ENCODE measurements at places on chromosomes 12 and 14.

- H3K27me3 ChIP-seq = no peaks in the 10 kb centered on the region
- DNase-seq = no peak
- no peak overlapping the region for H3K4me3 ChIP-seq
- H3K27ac ChIP-seq = no peak overlapping the region
These were observed 42.6 kb downstream of the PLXNC1 start for GRCh38 chr12:94191023-94191422.

DNA sequence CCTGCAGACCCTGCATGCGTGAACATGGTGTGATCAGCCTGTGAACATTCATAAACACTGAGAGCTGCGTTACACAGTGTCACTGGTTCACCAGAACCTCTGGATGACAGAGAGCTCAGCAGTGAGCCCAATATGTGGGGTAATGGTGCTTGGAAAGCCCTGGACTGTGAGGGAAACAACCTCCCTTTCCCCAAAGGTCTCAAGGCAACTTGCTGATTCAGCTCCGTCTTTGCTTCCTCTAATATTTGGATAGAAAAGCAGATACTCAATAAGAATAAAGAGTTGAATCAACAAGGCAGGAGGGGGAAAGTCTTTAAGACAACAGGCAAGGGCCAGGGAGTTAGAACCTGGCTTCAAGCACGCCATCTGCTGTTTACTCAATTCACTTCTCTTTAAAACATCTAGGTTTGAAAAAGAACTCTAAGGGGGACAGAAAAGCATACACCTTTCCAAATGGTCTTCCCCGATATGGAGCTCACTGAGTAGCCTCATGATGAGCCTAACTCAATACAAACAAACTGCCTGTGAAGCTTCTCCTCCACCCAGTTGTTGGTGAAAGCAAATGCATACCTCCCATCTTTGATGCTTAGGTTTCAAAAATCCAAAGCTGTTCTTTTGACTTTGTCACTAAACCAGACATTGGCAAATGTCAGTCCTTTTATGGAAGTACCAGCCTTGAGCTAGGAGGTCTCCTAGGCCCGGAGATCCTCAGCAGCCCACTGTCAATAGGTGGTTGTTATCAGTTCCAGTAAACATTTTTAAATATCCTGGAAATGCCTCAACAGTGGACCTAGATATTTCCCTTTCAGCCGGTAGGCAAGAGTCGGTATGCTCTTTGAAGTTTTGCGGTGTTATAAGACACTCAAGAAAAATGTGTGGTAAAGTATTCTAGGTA lies 76.1 kb downstream of the SAMD4A start:
- H3K36me3 ChIP-seq = no peaks in the 10 kb centered on the region
- no peak overlapping the region for H3K4me3 ChIP-seq
- no peaks in the 10 kb centered on the region for H3K4me1 ChIP-seq
- no peaks in the 10 kb centered on the region for H3K27me3 ChIP-seq

DNA sequence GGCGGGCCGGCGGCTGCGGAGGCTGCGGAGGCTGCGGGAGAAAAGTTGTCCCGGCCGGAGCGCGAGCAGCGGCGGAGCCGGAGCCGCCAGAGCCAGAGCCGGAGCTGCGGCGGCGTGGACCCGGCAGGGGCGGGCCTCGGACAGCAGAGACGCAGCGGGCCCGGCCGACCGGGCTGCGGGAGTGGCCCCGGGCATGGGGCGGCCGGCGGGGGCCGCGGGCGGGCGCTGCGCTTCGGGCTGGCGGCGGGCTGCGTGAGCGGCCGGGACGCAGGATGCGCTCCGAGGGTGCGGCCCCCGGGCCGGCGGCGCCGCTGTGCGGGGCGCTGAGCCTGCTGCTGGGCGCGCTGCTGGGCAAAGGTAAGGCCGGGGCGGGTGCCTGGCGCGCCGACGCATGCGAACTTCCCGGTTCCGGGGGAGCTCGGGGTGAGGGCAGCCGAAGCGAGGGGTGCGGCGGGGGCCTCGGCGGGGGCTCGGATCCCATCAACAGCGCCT lies at the start of gene TMEM132C:
Gene TMEM132C, plus strand, starts transcription at position 40 of the 492 bp plus-strand sequence. Its CDS starts 233 bp downstream, at position 273.
- no peak for DNase-seq
- H3K4me3 ChIP-seq = no peak within 1 kb of the TSS
- no peaks in the 10 kb centered on the region for H3K36me3 ChIP-seq
- H3K4me1 ChIP-seq = no peaks in the 10 kb centered on the region

- peaks cover 13% of the 10 kb centered on the region for H3K4me1 ChIP-seq
- peak; percentile 51 for DNase-seq
- H3K4me3 ChIP-seq = no peak overlapping the region
- H3K27ac ChIP-seq = no peak overlapping the region
- no peaks in the 10 kb centered on the region for H3K36me3 ChIP-seq
- no peaks in the 10 kb centered on the region for H3K27me3 ChIP-seq
These were observed 32.4 kb upstream of the HELB start for GRCh38 chr12:66269757-66270383.

GRCh38 chr12:24496755-24497154 lies 452.1 kb downstream of the BCAT1 start:
- H3K27me3 ChIP-seq = no peaks in the 10 kb centered on the region
- H3K4me1 ChIP-seq = no peaks in the 10 kb centered on the region
- H3K4me3 ChIP-seq = no peak overlapping the region
- no peaks in the 10 kb centered on the region for H3K36me3 ChIP-seq
- DNase-seq = no peak
- no peak overlapping the region for H3K27ac ChIP-seq

- DNase-seq = no peak
- no peaks in the 10 kb centered on the region for H3K36me3 ChIP-seq
- H3K4me1 ChIP-seq = no peaks in the 10 kb centered on the region
- no peak overlapping the region for H3K27ac ChIP-seq
These were observed 132.8 kb upstream of the CPSF6 start for GRCh38 chr12:69106482-69107118.

- H3K27me3 ChIP-seq = no peaks in the 10 kb centered on the region
- peak; percentile 24 for DNase-seq
- H3K4me3 ChIP-seq = no peak overlapping the region
- no peaks in the 10 kb centered on the region for H3K36me3 ChIP-seq
- no peaks in the 10 kb centered on the region for H3K4me1 ChIP-seq
- H3K27ac ChIP-seq = no peak overlapping the region
These were observed 51.8 kb downstream of the MSRB3 start for GRCh38 chr12:65330331-65330730.

GRCh38 chr12:92107094-92107493 lies 38.6 kb downstream of the BTG1 start:
- no peak overlapping the region for H3K27ac ChIP-seq
- peaks cover 44% of the 10 kb centered on the region for H3K4me1 ChIP-seq
- DNase-seq = no peak
- H3K36me3 ChIP-seq = no peaks in the 10 kb centered on the region

DNA sequence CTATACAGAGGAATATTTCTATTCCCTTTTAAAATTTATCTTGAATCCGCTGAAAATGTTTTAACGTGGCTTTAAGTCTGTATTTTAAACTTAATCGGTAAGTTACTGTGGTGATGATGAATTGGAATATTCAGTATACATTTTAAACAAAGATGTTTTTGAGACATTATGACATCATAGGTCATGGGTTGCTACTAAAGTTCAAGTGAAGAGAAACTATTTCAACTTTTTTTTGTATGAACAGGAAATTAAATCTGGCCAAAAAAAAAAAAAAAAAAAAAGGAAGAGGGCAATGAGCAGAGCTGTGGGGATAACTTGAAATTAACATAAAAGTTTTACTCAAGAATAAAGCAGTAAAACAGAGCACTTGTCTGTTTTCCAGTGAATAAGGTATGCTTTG lies 109.0 kb downstream of the PLEKHA5 start:
- no peak overlapping the region for H3K27ac ChIP-seq
- H3K36me3 ChIP-seq = no peaks in the 10 kb centered on the region
- no peaks in the 10 kb centered on the region for H3K4me1 ChIP-seq
- H3K4me3 ChIP-seq = no peak overlapping the region
- no peaks in the 10 kb centered on the region for H3K27me3 ChIP-seq

- peak overlapping the region; percentile 98 for H3K27ac ChIP-seq
- peaks cover 12% of the 10 kb centered on the region for H3K36me3 ChIP-seq
- no peaks in the 10 kb centered on the region for H3K27me3 ChIP-seq
- H3K4me1 ChIP-seq = peaks cover 10% of the 10 kb centered on the region
These were observed 341 bp downstream of the ZNF10 start for GRCh38 chr12:133130808-133131128.
